Lung microvascular endothelial cell (primary cell): ENCODE measurements at places on chromosomes 5 and 9. TPM values are rescaled to one million over a fixed set of nuclear protein-coding genes. Genes with fewer than 3 reads are reported as not detected.

Gene NACC2
- total RNA-seq, result 10.9 and 11.6 TPM in 2 replicates

Gene GABRA6
- under 0.01 TPM in 1 of 2 replicates, not detected in the other for total RNA-seq

Gene BARHL1
- not detected in 2 replicates for total RNA-seq

Gene PRDM9
- total RNA-seq, result not detected in 2 replicates

Gene GKAP1
- total RNA-seq, result 1.1 and 1.8 TPM in 2 replicates
